ENCODE measurements at places on chromosomes 16 and 17.
A peak's percentile ranks its signal among the peaks of the same experiment; 100 is the strongest.

DNA sequence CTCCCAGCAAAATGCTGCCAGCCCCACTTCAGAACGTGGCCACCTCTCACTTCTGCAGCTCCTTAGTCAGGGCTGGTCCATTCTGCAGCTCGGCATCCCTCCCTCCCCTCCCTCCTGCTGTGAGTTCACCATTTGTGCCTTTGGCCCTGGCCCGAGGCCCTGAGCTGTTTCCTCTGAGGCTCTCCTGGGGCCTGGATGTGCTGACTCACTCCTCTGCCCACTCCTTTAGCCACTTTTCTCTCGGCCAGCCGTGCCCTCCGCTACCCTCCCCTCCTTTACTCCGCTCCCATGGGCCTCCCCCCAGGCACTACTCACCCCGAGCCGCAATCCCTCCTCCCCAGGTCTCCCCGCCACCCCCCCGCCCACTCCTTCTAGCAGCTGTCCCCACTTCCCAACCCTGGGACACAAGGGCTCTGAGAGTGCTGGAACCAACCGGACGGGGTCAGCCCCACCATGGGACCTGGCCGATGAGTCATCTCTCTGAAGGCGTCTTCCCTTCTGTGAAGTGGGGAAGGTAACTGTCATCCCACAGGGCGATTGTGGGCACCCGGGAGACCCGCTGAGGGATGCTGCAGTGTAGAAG lies 11.5 kb downstream of the KCNG4 start:
- DNase-seq: no peak

- DNase-seq: no peak
Measured at GRCh38 chr16:85650844-85651628, 37.7 kb downstream of the GINS2 start.

DNA sequence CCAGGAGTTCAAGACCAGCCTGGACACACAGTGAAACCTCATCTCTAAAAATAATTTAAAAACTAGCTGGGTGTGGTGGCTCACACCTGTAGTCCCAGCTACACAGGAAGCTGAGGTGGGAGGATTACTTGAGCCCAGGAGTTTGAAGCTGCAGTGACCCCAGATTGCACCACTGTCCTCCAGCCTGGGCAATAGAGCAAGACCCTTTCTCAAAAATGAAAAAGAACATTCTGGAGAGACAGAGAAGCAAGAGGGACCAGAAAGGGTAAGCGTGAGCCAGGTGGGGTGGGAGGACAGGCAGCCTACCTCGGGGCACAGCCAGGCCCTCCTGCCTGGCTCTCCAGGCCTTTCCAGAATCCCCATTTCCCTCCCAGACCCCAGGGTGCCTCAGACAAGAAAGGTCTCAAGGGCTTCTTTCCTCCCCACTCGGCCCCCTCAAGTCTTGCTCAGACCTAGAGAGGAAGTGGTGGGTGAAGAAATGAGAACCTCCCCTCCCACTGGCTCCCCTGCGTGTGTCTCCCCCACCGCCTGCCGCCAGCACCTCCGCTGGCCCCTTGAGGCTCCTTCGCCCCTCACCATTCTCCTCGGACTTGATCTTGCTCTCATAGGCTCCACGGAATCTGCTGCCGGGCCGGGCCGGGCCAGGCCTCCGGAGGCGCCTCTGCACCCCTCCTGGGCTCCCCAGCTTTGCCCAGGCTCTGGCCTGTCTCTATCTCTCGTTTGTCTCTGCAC lies 503 bp downstream of the C16orf54 start:
- DNase-seq: peak; percentile 67

DNA sequence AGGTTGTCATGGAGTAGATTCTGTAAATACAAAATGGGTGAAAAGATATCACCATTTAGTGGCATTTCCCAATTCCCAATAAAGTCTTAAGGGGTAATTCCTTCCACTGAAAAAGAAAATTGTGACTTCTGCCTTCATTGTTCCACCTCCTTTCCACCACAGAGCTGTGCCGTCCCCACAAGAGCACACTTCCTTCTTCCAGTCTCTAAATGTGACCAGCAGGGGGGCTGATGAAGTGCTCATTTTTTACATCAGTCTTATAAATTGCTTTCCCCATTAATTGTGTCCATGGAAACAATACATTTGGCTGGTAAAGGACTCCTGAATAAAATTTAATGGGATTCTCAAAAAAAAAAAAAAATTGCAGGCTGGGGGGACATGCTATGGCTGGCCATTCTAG lies 260.8 kb upstream of the PSMD7 start:
- DNase-seq: peak; percentile 15

DNA sequence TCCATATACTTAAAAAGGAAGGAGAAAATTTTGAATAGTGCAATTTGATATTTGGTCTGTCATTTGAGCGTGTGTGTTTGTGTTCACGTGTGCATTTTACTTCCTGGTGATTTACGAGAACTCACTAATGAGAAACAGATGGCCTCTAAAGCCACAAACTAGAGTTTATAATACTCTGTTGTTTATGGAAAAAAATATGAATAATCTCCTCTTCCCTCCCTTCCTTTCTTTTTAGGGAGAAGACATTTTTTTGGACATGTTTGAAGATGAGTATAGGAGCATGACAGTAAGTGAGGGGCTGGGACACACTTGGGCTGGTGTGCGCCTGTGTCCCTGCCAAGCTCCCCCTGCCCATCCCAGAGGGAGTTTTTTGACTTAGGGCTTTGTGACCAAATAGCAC lies 102.7 kb downstream of the CLEC16A start:
- DNase-seq: no peak

All from AML-193 (cell line).